A549 treated with AZD2906 at 1 μM for 4 hours (cell line): ENCODE measurements at places on chromosomes 11 and 22. TPM values are rescaled to one million over a fixed set of nuclear protein-coding genes. Genes with fewer than 3 reads are reported as not detected.

CTSW gene
- total RNA-seq: 0.07 to 0.11 TPM in 2 of 5 replicates, not detected in the others

DMC1 gene
- 3.4 to 6.3 TPM (median 4.7 TPM) in 5 replicates for total RNA-seq

GGTLC2 gene
- not detected in 5 replicates for total RNA-seq

TMPRSS4 gene
- not detected in 5 replicates for total RNA-seq

MUC5AC gene
- total RNA-seq: 0.95 to 1.9 TPM (median 1.6 TPM) in 5 replicates

DDTL gene
- 1.3 to 1.8 TPM (median 1.7 TPM) in 5 replicates for total RNA-seq

DEFB108B gene
- not detected in 5 replicates for total RNA-seq

MISFA gene
- total RNA-seq: 1.4 to 2.6 TPM (median 1.6 TPM) in 5 replicates

API5 gene
- 59.8 to 86.0 TPM (median 67.5 TPM) in 5 replicates for total RNA-seq

LDLRAD3 gene
- total RNA-seq: 27.4 to 32.4 TPM (median 29.6 TPM) in 5 replicates

TSPAN32 gene
- not detected in 5 replicates for total RNA-seq

OR52I1 gene
- not detected in 5 replicates for total RNA-seq

PLAAT2 gene
- 0.68 to 1.2 TPM (median 0.77 TPM) in 5 replicates for total RNA-seq
